ENCODE measurements at places on chromosomes 3 and 15.

DNA sequence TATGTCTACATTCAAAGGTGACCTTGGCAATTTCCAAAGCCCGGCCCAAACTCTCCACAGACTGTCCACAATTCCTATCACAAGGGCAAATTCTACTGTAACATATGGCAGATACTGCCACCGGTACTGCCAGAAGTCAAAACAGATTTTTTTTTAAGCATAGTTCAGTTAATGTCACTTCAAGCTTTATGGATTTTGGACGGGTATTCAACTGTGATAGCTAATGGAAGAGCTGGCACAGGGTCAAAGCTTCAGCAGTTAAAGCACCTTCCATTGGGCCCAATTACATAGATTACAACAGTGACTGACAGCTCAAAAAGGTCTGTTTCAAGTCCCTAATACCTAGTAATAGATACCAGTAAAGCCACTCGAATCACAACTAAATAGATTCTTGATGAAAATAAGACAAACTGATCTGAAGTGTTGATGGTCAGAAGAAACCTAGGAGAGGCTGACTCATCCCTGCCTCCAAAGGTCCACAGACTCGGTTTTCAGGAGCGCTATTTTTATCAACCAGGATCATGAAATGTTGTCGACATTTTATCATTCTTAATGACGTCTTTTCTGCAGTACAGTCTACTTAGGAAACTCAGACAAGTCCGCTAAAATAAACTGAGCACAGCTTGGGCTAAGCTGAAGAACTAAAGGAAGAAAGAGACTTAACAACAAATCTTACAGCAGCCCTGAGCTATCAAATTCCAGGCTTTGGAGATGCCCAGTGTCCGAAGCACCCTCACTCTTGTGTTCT lies 38.7 kb downstream of the ANXA2 start:
- DNase-seq = no peak

GRCh38 chr15:67835297-67836133 lies 4.3 kb downstream of the RNU6-1 start:
- DNase-seq = peak; percentile 78

GRCh38 chr3:152853196-152853595 lies 18.3 kb downstream of the P2RY1 start:
- DNase-seq = no peak

DNA sequence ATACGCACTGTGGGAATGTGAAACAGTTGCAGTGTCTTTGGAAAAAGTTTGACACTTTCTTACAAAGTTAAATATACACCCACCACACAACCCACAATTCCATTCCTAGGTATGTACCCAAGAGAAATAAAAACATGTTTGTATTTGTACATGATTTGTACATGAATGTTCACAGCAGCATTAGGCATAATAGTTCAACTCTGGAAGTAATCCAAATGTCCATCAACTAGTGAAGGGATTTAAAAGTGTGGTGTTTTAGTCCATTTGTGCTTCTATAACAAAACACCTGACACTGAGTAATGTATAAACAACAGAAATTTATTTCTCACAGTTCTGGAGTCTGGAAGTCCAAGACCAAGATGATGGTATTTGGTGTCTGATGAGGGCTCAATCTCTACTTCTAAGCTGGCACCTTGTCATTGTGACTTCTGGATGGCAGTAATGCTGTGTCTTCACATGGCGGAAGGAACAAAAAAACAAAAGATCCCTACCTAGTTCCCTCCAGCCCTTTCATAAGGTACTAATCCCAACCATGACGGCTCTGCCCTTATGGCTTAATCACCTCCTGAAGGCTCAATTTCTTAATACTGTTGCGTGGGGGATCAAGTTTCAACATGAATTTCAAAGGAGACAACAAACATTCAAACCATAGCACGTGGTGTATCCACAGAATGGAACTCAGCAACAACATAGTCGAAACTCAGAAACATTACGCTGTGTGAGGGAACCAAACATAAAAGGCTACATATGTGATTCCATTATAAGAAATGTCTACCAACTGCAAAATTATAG lies 120.5 kb downstream of the AQP9 start:
- DNase-seq = no peak

- no peak for DNase-seq
These were observed 440.9 kb downstream of the PDCD6IP start for GRCh38 chr3:34239287-34239686.

DNA sequence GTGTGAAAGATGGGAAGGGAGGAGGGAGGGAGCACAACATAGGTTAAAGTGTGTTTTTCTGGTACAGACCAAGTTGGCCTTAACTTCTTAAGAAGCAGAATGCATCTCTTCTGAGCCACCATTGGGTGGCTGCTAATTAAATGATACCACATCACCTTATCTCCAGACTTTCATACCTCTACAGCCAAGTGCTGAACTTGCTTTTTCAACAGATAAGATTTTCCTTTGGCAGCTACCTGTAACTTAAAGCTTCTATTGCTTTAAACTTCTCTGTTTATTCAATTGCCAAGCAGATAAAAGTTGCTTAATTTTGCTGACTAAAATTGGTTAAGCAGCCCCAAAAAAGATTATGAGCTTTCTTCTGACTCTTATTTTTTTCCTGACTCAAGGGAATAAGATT lies 292.4 kb upstream of the SGO1 start:
- no peak for DNase-seq

DNA sequence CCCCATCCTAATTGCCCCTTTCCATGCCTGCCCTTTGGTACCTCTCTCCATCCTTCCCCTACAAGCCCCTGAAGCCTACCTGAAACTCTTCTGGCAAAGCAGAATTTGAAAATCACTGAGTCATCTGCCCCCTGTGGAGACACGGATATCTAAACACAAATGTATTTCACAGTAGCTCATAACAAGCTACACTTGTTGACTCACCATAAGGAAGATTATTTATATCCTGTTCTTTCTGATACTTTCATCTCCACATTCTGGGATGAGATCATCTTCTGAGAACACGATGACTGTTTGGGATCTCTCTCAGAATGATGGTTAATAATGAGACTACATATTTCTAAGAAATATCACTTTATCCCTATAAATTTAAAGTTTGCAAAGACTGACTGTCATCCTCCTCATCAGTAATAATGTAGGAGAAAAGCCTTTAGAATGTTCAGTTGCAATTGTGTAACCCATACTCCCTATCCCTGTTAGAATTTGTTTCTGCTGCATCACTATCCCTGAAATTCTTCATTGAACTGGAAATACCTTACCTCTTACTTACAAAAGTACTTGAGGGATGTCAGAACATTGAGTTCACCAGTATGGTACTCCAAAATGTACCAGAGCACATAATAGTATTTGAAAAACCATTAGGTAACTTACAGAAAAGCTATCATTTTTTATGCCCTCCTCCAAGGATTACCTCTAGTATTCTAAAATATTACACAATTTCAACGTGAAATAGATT lies 116.1 kb upstream of the IL12A start:
- DNase-seq = no peak

DNA sequence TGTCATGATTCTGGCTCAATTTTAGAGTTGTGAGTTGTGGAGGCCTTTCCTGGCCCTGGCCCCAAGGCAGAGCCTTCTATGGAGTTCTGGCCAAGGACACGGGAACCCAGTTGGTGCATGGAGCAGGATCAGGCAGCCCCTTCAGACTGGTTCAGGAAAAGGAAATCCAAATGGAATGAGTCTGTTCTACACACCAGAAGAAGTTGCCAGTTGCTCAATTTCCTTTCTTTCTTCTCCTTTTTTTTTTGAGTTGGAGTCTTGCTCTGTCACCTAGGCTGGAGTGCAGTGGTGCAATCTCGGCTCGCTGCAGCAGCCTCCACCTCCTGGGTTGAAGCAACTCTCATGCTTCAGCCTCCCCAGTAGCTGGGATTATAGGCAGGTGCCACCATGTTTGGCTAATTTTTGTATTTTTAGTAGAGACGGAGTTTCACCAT lies 28.9 kb upstream of the BHLHE40 start:
- DNase-seq = no peak

- DNase-seq = no peak
These were observed 230.7 kb downstream of the ATP8B4 start for GRCh38 chr15:49888323-49888693.

GRCh38 chr3:71616571-71617021 lies 33.1 kb upstream of the FOXP1 start:
- no peak for DNase-seq

DNA sequence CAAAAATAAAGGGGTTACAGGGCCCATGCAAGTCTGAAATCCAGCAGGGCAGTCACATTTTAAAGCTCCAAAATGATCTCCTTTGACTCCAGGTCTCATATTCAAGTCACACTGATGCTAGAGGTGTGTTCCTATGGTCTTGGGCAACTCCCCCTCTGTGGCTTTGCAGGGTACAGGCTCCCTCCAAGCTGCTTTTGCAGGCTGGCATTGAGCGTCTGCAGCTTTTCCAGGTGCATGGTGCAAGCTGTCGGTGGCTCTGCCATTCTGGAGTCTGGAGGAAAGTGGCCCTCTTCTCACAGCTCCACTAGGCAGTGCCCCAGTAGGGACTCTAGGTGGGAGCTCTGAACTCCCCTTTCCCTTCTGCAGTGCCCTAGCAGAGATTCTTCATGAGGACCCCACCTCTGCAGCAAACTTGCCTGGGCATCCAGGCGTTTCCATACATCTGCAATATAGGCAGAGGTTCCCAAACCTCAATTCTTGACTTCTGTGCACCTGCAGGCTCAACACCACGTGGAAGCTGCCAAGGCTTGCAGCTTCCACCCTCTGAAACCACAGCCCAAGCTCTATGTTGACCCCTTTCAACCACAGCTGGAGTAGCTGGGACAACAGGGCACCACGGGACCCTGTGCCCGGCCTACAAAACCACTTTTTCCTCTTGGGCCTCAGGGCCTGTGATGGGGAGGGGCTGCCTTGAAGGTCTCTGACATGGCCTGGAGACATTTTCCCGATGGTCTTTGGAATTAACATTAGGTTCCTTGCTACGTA lies 80.1 kb upstream of the PLSCR5 start:
- DNase-seq = no peak

GRCh38 chr3:11386465-11387113 lies 114.4 kb downstream of the ATG7 start:
- no peak for DNase-seq

DNA sequence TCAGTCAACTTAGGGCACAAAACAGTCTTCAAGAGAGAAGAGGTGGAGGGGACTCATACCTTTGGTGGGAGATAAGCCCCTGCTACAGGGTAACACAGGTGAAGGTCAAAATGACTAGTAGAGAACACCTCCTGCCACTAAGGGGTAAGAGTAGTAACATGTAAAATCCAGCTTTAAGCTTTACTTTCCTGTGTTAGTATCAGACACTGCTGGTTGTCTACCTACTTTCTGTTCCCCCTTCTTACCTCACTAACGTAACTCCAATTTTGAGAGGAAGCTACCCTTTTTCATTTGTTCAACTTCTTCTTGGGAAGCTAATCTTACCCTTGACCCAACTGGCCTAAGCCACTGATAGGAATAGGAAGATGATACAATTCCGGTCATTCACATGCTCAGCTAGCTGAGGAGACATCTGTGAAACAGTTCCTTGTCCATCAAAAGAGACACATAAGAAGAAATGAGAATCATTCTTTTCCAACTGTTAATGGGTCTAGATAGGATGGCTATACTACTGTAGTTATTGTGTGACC lies 826.8 kb upstream of the CFAP20DC start:
- no peak for DNase-seq

GRCh38 chr3:107927361-107928083 lies 163.3 kb downstream of the CD47 start:
- peak; percentile 91 for DNase-seq

- no peak for DNase-seq
These were observed 204.9 kb upstream of the RASGRP1 start for GRCh38 chr15:38769492-38769891.

DNA sequence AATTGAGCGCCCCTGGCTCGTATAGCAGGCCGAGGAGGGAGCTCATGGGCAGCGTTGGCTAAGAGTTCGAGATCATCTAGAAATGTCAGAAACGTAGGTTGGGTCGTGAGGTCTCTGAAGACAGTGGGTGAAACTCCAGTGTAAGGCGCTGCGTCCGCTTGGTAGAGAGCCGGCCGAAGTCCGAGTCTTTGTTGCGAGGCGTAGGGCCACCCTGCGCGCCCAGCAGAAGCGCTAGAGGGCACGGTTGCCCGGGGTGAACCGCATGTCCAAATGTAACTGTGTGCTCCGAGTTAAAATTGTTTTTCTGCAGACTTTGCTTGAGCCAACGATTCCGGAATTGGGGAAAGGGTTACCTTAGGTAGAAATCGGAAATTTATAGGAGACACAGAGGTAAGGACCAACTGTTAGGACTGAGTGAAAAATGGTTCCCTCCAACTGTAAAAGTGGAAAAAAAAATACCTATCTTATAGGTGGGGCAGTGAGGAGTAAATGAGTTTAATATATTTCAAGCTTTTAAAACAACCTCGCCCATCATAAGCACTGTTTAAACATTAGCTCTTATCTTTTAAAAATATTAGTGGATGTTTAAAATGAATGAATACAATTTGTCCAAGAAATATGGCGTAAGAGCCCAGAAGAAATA lies 993 bp upstream of the SIAH2 start:
- DNase-seq = no peak

DNA sequence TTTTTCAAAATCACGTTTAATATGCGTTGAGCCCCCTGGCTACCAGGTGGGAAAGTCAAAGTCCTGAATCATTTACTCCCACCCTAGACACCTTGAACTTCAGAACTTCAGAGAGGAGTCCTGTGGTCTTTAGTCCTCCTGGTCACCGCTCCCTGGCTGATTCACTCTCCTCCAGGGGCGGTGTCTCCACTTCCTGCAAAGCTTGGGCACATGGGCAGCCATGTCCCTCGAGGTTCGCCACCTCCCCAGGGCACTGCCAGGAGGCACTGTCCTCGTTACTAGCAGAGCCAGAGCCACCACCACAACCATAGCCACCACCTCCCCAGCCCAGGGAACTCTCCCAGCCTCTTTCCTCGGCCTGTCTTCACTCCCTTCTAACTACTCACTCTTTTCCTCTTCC lies 31.0 kb downstream of the LOXL1 start:
- no peak for DNase-seq

DNA sequence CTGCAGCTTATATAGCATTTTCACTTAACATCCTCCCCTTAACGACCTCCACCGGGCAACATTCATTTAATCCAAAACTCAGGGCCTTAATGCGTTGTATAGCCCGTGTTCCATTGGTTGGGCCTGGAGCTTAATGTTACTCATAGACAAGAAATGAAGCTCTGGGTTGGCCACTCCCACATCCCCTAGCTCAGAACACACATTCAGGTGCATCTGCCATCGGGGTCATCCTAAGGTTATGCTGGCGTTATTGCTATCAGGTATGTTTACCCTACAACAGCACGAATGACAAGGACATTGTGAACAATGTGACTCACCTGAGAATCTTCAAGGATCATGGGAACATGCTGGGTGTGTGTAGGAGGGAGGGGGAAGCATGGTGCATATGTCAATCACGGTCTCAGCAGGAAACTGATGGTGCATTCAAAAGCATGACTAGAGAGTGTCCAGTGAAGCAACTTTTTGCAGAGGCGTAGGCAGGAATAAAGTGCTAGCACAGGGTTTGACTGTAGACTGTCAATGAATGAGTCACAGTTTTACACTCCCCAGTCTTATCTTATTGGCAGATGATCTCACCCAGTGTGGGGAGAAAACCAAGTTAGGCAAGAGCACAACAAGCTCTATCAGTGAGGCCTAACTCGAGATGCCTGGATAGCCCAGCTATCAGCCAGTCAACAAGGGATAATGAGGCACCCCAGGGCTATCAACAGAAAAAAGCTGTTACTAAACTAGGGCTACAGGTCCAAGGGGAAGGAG lies 402.1 kb upstream of the MCTP2 start:
- no peak for DNase-seq
